ENCODE measurements at places on chromosomes 7 and 10.

- no peak for DNase-seq
Measured at GRCh38 chr10:15859509-15859905, 800 bp downstream of the MINDY3 start.

GRCh38 chr7:91239772-91240171 lies 24.5 kb upstream of the FZD1 start:
- DNase-seq, result no peak

- no peak for DNase-seq
Measured at GRCh38 chr10:97074256-97075145, 111.3 kb downstream of the SLIT1 start.

GRCh38 chr7:17593819-17594419 lies 295.5 kb downstream of the AHR start:
- DNase-seq, result no peak

GRCh38 chr10:59362144-59362958 lies at the start of gene FAM13C:
Gene FAM13C (minus strand): TSS chr10:59362549. CDS start chr10:59362460, 89 bp downstream.
- DNase-seq, result no peak

DNA sequence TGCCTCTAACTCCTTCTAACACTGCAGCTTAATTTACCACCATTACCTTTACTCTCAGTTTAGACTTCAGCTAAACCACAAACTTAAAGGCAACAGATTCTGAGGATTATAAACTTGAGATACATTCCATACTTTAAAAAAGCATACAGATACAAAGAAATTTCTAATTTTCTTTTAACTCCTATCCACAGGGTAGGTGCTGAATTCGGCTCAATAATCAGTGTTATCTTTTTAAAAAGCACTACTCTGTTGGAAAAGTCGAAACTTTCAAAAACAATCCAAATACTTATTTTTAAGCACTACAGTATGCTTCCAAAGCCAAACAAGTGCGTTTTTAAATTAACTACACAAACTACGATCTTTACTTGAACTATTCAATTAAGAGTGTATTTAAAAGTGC lies 1.0 kb downstream of the SMNDC1 start:
- DNase-seq, result no peak

GRCh38 chr7:140640060-140640637 lies 464 bp downstream of the DENND2A start:
- no peak for DNase-seq

DNA sequence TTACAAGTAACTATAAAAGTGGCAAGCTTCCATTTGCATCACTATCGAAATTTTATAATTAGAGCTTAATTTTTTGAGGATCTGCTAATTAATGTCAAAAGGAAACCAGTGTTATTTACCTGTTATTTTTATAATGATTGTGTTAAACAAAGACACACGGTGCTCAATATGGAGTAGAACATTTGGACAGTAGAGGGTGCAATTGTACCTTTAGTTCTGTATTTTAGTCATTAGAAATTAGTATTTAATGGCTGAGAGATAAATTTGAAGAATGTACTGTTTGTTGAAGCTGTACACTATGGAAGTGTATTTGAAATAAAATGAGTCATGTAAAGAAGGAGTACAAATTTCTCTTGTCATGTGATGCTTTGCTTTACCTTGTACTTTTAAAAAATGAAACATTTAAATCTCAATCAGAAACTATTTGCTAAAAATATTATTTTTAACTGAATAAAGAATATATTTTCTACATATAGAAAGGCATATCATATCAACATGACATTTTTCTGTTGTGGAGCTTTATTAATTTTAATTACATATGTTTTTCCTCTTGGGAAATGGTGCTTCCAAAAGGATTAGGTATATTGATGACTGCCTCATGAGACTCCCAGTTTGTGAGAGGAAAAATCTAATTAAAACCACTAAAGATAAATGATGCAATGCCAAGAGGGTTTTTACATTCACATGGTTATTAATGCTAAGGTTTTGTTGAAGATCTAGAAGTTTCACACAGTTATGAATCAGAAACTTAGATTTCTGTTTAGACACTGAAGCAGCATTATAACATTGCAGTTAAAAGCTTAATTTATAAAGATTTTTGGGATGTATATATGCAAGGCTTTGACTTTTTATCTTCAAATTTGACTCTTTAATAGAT lies 10.4 kb upstream of the PRKG1 start:
- DNase-seq, result no peak

- DNase-seq, result peak; percentile 83
Measured at GRCh38 chr7:114652041-114652440, 237.4 kb downstream of the FOXP2 start.

DNA sequence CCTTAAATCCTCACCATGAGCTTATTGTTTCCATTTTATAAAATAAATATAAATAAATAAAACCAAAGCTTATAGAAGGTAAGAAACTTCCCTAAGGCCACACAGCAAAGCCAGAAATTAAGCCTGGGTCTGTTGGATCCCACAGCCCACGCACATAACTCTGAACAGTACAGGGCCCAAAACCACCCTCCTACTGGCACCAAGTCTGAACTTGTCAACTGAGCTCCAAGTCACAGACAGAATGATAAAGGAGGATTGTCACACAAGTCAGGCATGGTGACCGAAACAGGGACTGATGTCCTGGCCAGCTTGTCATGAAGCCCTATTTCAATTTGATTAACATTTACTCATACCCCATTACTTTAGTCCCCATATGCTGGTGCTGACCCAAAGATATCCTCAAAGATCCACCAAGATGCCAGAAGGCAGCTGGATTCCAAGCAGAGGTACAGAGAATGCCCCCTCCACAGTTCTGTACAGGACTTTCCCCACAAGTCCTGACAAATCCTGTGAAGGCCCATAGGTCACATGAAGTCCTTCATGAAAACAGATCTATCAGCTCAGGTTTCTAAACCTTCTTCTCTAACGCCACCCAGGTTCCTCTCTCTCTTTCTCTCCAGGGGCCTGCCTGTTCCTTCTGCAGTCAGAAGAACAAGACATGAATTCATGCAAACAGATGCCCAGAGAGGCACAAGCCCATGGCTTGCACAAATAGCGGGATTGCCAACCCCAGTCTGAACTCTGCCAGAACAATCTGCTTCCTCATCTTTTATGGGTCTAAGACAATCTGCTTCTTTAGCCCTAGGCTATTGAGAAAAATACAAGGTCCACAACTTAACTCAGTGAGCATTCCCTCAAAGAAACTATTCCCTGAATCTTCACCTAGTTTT lies 60.9 kb downstream of the GLI3 start:
- DNase-seq, result no peak

All from NCI-H2029 treated with DMSO at 0.1 percent for 48 hours (cell line).